Kasumi-1 (cell line): ENCODE measurements at places on chromosomes 2 and 18.

DNA sequence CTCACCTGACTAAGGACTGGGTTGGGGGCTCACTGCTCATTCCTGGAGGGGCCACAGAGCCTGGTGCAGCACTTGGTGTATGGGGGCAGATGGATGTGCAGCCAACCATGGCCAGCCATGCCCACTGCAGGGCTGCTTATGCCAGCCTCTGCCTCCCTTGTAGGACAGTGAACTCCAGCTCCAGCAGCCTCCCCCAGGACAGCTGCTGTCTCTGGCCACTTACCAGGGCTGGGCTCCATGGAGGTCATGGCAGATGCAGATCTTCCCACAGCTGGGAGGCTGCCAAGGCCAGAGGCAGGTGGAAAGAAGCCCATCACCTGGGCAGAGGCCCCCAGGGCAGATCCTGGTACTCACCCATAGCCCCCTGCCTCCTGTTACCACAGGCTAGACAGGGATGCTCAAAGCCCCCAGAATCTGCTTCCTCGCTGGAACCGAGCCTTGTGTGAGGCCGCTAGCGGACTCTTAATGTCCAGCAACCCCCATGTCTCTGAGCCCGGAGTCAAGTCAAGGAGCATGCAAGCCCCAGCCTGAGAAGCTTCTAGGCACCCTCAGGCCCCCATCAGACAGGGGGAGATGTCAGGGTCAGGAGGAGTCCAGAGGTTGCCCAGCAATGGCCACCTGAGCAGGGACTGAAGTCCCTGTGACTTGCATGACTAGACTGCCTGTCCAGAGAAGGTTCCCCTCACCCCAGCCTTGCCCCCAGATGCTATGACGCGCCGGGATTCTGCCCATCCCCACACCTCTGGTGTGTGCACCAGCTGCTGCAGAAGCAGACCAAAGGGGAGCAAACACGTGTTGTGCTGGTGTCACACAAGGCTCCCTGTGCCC, 123.6 kb downstream of the TWIST2 start:
- no peak for DNase-seq

DNA sequence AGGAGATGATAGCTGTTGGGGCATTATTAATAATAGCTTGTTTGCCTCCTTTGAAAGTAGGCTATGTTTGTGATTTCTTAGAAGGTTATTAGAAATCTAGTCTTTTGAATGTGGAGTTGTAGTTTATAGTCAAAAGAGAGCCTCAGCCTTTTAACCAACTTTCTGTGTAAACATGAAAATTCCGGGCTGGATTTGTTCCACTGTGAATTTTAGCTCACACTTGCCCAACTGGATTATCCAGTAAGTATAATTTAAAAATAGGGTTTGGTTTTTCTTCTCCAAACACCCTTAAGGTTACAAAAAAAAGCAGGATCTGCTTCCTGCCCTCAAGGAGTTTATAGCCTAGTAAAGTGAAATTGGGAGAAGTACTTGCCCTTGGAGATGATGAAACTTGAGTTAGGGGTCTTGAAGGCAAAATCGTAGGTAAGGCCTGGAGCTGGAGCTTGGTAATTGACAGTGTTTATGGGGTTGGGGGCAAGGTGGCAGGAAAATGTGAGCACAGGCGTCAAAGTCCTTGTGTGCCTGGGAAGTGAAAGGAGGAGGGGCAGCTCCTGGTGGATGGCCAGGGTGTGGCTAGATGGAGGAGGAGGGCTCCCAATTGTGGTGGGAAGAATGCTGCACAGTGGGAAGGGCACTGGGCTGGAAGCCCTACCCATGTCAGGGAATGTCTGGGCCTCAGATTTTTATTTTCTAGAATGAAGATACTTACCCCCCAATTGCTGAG, 21.3 kb downstream of the ITGA6 start:
- no peak for DNase-seq

DNA sequence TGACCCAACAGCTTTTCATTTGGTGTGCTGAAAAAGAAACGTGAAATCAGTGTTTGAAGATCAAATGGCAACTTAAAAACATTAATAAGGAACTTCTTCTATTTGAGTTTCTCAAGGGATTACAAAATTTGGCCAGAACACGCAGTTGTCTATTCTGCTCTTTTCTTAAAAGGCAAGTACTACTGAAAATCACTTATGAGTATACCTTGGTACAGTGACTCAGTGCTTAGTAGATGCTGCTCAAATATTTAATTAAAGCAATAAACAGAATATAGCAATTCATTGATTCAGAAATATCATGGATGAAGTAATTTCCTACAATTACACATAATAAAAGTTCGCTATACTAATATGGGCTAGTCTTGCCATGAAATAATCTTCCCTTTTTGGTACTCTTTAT, 38.2 kb upstream of the MCM6 start:
- DNase-seq: no peak

- no peak for DNase-seq
These were observed 120.4 kb downstream of the DCDC2C start for GRCh38 chr2:3823748-3824147.

- no peak for DNase-seq
These were observed 1076.3 kb downstream of the RPIA start for GRCh38 chr2:89767572-89768435.

- DNase-seq: no peak
These were observed 61.3 kb downstream of the TMEM247 start for GRCh38 chr2:46540496-46541331.
